ENCODE measurements at places on chromosomes 5 and 9.

GRCh38 chr9:130482463-130482862 lies 37.7 kb downstream of the ASS1 start:
- DNase-seq = no peak

GRCh38 chr9:135278586-135278985 lies 191.1 kb downstream of the OLFM1 start:
- no peak for DNase-seq

DNA sequence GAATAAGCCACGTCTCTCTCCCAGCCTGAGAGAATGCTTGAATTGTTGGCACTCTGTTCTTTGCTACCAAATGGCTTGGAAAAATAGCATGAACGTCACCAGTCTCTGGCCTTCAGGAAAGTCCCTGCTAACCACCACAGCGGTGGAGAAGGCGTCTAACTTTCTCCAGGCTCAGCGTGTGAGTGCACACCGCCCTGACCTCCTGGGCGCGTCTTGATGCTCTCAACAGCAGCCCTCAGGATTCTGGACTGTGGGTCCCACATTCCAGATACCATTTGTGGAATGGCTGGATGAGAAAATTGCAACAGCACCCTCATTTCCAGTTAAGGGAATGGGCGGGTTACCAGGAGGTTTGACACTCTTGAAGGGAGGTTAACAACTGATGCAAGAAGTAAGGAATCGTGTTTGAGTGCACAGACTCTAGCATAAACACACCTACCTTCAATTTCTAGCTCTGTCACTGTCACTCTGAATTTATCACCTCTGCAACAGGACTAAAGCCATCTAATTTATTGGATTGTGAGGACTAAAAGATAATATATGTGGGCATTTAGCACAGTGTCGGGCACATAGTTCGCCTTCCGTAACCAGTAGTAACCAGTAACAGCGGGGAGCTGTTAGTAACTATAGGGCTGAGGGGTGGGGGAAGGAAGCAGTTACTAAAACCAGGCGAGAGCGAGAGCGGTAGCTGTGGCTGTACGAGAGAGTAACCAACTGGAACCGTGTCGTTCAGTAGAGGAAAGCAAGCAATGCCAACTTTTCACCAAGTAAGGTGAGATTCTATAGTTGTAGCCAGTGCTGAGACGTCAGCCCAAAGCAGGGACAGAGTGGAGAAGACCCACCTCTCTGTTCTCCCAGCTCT lies 807 bp upstream of the PLGRKT start:
- DNase-seq = no peak

GRCh38 chr5:178296066-178296465 lies 63.5 kb upstream of the PHYKPL start:
- DNase-seq = no peak

DNA sequence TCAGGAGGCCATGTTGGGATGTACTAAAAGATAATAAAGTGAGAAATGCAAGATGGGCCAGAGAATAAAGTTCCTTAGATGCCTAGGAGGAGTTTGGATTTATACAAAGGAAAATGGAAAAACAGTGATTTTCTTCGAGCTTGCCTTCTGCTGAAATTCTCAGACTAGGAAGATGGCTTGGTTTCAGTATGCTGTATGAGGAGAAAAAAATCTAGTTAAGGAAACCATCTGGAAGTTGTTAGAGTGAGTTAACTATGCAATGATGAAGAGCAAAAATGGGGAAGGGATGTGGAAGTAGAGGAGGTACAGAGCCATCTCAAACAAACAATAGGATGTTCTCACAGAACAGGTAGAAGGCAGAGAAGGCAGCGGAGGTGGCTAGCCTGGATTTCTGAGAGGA lies 162.9 kb upstream of the FTMT start:
- DNase-seq = no peak

DNA sequence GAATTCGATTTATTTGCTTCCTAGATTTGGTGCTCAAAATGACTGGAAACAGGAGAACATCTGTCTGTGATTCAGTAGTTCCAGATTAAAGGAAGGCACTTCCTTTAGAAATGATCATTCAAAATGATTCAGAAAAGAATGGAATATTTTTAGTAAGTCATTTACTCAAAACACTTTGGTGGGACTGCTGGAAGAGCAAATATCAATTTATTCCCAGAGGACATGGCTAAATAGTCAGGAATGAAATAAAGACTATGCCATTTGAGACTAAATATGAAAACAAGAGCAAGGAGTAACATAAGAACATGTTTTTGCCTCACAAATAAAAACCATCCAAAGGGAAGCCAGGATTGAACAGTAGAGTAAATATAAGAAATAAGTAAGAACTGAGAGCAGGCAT lies 138.6 kb upstream of the RASA1 start:
- DNase-seq = no peak

DNA sequence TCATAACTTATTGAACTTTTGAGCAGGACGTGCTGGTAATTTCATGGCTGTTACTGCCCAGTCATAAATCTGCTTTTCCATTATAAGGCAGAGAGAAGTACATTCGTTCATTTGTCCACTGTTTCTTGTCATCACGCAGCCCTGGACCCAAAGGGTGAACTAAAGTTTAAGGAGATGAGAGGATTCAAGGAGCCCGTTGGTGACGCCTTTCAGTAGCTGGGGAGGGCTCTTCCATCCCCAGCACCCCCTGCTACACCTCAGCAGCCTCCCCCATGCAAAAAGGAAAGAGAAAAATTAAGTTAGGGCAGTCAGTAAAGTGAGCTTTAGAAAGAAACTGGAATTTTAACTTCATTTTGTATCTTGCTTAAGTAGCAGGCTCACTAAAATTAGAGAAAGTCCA lies 2.9 kb downstream of the FOXE1 start:
- no peak for DNase-seq

- DNase-seq = no peak
Observed at GRCh38 chr5:180169248-180170105, 39.5 kb downstream of the RASGEF1C start.

- DNase-seq = no peak
Observed at GRCh38 chr5:78659114-78659513, 10.5 kb upstream of the LHFPL2 start.

DNA sequence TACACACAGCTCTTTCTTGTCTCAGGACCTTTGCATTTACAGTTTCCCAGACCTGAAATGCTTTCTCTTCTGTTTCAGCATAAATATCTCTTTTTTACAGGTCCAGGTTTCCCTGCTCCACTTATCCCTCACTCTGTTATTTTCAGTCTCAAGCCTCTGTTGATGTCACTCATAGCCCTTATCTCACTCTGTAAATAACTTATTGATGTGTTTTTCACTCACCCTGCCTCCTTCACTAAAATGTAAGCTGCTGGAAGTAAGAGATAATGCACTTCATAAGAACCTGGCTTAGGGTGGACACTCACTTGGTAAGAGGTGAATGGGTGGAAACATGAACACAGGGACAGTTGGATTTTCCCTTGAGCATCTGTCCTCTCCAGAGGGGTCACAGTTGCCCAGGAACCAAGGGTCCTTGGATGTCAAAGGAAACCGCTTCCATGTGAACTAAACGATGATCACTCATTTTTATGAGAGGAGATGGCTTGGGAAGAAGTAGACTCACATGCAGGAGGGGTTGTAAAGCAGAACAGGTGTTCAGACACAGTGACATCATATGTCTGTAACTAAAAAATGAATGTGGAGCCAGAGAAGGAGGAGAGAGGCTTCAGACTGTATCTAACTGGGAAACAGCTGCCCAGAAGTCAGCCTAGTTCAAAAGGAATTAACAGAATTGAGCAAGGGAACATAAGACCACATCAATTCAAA lies 5.5 kb upstream of the HTR4 start:
- no peak for DNase-seq

GRCh38 chr9:37029776-37030610 lies 4.1 kb downstream of the PAX5 start:
- DNase-seq = no peak

DNA sequence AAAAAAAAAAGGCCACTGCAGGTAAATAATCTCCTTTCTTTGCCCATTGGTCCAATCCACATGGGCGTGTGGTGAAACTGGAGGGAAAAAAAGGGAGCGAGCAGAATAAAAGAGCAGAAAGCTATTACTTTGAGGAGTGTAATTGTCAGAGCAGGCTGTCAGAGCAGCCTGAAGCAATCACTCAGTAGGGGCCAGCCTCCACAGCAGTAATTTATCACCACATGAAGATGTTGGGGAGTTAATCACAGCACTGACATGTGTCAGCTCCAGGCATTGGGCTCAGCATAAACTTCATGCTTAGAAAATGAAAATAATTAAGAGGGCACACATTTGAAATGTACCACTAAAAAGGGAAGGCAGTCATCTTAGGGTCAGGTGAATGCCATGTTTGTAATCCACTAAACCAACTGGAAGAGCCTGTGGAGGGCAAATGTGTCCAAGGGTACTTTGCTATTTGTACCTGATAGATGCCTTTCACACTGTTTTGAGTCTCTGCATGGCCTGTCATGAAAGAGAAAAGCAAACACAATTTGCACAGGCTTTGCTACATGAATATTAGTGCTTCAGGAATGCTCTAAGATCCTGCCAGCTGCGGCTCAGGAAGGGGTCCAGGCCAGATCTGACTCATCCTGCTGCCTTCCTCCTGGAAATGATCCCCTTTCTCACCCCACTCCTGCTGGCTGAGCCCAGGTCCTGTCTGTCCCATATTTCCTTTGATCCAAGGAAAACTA lies 2.9 kb upstream of the PTGER4 start:
- DNase-seq = no peak

GRCh38 chr5:157602505-157602904 lies 26.9 kb upstream of the ADAM19 start:
- DNase-seq = no peak

- no peak for DNase-seq
Observed at GRCh38 chr5:58273711-58274110, 186.2 kb downstream of the PLK2 start.

GRCh38 chr5:172428224-172429166 lies 25.8 kb downstream of the SH3PXD2B start:
- no peak for DNase-seq

DNA sequence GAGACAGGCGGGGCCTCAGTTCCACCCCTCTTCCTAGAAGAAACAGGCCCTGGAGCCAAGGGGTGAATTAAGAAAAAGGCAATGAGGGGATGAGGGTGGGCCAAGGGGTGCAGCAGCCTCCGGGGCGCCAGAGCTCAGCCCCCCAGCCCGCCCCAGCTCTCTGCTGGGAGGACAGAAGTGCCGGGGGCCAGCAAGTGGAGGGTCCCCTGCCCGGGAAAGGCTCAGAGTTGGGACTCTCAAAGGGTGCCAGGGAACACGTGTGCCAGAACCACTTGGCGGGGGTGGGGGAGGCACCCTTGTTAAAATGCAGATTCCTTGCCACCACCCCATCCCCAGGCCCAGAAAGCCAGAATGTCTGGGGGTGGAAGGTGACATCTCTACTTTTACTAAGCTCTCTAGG lies 67.6 kb upstream of the BARHL1 start:
- no peak for DNase-seq

DNA sequence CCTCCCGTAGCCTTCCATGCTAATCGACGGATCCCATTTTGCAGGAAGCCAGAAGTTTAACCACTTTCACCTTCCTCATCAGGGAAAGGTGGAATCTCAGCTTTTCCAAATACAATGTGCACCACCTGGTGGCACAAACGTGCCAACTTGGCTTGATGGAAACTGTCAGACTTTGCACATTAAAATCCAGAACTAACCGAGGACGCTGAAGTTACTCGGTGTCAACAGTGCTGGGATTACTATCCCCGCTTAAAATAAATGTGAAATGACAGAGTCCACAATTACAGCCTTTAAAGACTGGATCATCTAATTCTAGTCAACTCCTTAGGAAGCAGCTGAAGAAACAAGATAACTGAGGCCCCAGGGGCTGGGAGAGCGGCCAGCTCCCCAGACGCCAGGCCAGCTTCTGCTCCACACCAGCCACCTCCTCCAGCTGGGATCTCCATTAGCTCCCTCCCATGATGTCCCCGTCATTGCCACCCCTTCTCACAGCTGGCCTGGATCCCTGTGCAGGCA lies 50.1 kb upstream of the RETREG1 start:
- no peak for DNase-seq

- no peak for DNase-seq
Observed at GRCh38 chr5:115854139-115854538, 12.4 kb downstream of the AP3S1 start.

- DNase-seq = no peak
Observed at GRCh38 chr9:91001146-91001611, 199.6 kb downstream of the SYK start.

DNA sequence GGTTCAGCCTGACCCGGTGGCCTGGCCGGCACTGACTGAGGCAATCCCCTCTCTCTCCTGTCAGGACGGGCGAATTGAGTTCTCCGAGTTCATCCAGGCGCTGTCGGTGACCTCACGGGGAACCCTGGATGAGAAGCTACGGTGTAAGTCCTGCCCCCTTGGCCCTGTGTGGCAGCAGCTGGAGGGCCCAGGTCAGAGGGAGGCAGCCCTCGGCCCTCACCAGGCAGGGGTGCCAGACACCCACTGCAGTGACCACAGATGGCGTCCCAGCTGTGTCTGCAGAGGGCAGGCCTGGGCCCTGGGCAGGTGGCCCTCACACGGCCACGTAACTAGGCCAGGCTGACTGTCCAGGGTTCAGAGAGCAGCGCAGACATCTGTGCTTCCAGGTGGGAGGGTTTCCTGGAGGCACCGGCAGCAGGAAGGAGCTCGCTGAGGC lies 45.9 kb upstream of the HMCN2 start:
- no peak for DNase-seq

DNA sequence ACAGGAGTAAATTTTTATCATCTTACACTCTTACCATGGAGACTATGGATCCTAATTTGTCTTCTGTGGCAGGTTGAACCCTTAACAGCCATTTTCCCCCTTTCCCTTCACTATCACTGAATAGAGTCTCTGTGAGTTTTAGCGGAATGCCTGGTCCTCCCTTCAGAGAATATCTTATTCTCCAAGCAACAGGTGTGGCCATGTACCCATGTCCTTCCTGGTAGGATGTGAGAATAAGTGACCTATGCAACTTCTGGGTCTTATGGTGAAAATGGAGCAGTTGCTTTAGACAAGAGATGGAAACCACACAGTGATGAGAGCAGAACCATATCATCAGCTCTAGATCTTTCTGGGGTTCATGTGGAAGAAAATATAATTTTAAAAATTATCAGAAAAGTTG lies 312.6 kb downstream of the MCTP1 start:
- no peak for DNase-seq

GRCh38 chr5:6376974-6377520 lies 1.3 kb downstream of the MED10 start:
- no peak for DNase-seq

GRCh38 chr9:91786132-91786896 lies 163.7 kb downstream of the ROR2 start:
- no peak for DNase-seq

- no peak for DNase-seq
Observed at GRCh38 chr9:106878934-106879333, 16.0 kb downstream of the ZNF462 start.
